ENCODE measurements at places on chromosomes 7 and 10.

GRCh38 chr10:36574207-36574606, 551.2 kb upstream of the ANKRD30A start:
- H3K36me3 ChIP-seq, result no peaks in the 10 kb centered on the region
- H3K27me3 ChIP-seq, result no peaks in the 10 kb centered on the region

- H3K27me3 ChIP-seq, result peaks cover 6% of the 10 kb centered on the region
- no peak for DNase-seq
- H3K36me3 ChIP-seq, result no peaks in the 10 kb centered on the region
- no peaks in the 10 kb centered on the region for H3K4me1 ChIP-seq
Observed at GRCh38 chr7:96953676-96954513, 51.5 kb upstream of the DLX6 start.

DNA sequence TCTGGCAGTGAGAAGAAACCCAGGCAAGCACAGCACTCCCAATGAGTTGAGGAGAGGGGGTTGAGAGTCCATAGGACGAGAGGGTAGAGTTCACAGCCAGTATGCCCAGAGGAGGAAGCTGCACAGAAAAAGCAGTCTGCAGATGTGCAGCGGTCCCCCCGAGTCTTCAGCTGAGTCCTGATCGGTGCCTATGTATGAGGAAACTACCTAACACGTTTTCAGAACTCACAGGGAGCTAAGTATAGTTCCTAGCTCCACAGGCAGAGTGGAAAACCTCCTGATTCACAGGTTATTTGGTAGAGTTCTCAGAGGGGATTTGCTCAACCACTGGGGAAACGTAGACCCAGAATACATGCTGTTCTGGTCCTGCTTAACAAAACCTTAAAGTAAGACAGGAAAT, 271.3 kb upstream of the CNTNAP2 start:
- H3K27me3 ChIP-seq, result no peaks in the 10 kb centered on the region
- no peak overlapping the region for H3K4me3 ChIP-seq
- no peak for DNase-seq

GRCh38 chr10:129949891-129950291, 14.2 kb downstream of the EBF3 start:
- no peak overlapping the region for H3K27ac ChIP-seq
- no peak overlapping the region for H3K4me3 ChIP-seq
- no peaks in the 10 kb centered on the region for H3K4me1 ChIP-seq
- peaks cover 38% of the 10 kb centered on the region for H3K27me3 ChIP-seq
- DNase-seq, result no peak
- no peaks in the 10 kb centered on the region for H3K36me3 ChIP-seq

- DNase-seq, result no peak
- no peaks in the 10 kb centered on the region for H3K27me3 ChIP-seq
- H3K4me3 ChIP-seq, result no peak overlapping the region
- no peaks in the 10 kb centered on the region for H3K36me3 ChIP-seq
Observed at GRCh38 chr7:32093415-32094408, 23.5 kb upstream of the PDE1C start.

DNA sequence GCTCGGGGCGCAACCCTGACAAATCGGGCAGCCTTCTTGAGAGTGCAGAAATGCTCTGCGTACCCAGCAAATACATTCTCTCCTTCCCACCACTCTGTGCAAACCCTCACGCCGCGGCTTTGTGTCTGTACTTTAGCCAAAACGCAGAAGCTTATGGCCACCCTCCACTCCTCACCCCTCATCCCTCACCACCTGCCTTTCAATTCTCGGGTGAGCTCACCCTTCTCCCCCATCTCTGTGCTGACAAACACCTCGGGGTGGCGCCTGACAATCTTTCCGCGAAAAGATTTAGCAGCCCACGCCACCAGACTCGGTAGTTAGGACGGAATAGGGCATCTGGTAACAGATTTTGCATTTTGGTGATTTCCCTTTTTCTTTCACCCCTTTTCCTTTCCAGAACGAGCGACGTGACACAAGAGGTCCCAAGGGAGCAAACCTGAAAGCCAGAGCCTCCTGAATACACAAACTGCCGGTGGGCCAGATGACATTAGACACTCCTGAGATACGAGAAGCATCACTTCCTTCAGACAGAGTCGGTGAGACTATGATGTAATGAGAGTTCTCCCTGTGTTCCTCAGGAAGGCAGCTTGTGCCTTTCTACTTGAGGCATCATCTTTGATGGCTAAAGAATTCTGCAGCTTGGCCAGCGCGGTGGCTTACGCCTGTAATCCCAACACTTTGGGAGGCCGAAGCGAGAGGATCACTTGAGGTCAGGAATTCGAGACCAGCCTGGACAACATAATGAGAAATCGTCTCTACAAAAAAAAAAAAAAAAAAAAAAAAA, 671 bp upstream of the ATAD1 start:
- peak overlapping the region; percentile 86 for H3K4me3 ChIP-seq
- peaks cover 36% of the 10 kb centered on the region for H3K4me1 ChIP-seq
- peaks cover 6% of the 10 kb centered on the region for H3K27me3 ChIP-seq
- peaks cover 10% of the 10 kb centered on the region for H3K36me3 ChIP-seq
- peak overlapping the region; percentile 95 for H3K27ac ChIP-seq

DNA sequence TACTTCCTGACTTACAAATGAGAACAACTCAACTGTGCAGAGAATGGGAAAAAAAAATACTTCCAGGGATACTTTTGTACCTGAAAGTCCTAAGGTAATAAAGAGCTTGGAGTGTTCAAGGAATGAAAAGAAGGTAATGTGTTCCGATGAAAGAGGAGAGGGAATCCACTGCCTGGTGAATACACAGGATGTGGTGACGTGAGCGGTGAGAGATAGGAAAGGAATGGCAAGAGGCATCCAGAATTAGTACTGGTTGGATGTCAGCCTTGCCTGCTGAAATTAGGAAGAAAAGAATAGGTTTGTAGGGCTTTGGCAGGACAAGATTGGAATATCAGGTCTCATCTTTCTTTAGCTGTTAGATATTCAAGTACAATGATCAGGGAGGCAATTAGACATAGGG, 347.7 kb downstream of the POM121L12 start:
- H3K4me3 ChIP-seq, result no peak overlapping the region
- no peak overlapping the region for H3K27ac ChIP-seq
- DNase-seq, result no peak
- no peaks in the 10 kb centered on the region for H3K4me1 ChIP-seq
- H3K27me3 ChIP-seq, result no peaks in the 10 kb centered on the region

Data from activated naive CD4-positive, alpha-beta T cell treated with anti-CD3 and anti-CD28 coated beads, Interleukin-2, amount 10 ng/mL, durations not matched to agents 7 days and 5 days (primary cell).